LNCaP clone FGC (cell line): ENCODE measurements at places on chromosomes 3 and 15.
A peak's percentile ranks its signal among the peaks of the same experiment; 100 is the strongest.

DNA sequence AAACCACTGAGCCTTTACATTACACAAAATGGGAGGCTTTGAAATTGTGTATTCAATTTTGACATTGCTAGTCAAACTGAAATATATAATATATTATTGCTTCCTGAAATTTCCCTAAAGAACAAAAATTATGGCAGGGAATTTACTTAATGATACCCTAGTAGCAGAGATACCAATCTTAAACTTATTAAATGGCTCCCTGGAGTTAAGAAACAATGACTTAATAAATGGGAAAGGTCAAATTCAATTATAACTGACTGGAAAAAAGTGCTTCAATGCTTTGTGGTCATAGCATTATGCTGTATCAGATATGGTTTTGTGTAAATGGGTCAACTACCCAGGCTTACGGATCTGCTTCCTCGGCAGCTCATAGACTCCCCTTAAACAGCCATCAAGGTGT, 244.1 kb downstream of the CNTN3 start:
- DNase-seq = no peak

DNA sequence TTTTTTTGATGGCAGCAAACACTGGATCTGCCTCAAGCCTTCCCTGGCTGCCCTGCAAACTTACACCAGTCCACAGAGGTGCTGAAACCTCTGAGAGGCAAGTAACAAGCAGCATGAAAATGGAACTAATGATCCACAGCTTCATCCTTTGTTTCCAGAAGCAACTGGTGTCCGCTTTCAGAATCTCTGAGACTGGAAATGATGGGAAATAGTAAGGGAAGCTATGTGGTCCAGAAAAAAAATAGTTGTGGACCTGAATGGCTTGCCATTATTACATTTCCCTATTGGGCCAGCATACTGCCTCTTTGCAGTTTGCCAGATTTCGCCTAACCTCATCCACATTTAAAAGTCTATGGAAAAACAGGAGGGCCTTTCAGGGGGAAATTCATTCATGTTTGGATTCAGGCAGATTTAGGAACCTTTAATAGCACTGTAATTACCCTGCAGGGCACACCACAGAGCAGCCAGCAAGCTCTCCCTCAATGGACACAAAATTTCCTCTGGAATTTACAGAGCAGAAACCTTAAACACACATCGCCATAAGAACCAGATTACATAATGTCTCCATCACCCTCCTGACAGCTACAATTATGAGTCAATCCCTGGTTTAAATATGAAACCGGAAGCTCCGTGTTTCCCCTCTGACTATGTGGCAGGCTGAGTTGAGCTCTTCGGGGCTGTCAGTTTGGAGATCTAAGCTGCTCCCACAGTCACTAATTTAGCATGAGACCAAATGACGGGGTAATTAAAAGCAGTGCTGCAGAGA, 134.4 kb downstream of the TMCO5A start:
- DNase-seq = no peak

GRCh38 chr3:114619771-114620170, 325.9 kb downstream of the TIGIT start:
- DNase-seq = no peak

GRCh38 chr15:64981812-64982431, 7.8 kb downstream of the SPG21 start:
- no peak for DNase-seq

- DNase-seq = no peak
Measured at GRCh38 chr3:154175041-154175440, 53.9 kb downstream of the ARHGEF26 start.

- no peak for DNase-seq
Measured at GRCh38 chr3:69823743-69824142, 84.5 kb downstream of the MITF start.

DNA sequence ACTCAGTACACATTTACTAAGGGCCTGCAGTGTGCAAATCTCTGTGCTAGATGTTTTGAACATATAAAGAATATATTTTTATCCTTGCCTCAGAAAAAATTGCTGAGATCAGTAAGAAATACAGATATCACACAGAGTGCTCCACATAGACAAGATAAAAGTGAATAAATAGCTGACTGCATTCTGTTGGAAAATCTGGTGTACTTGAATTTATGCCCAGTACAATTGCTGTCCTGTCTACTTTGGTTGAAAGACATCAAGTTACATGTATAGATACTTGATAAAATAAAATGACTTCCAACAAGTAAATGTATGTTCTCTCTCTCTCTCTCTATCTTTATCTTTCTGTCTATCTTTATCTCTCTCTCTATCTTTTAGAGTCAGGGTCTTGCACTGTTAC, 381.2 kb upstream of the CBLB start:
- DNase-seq = no peak

GRCh38 chr15:74235962-74236361, at the start of gene CCDC33:
Gene CCDC33, plus strand, starts transcription at chr15:74236326. Its CDS starts 394 bp downstream, at chr15:74236720.
- DNase-seq = no peak

- peak; percentile 80 for DNase-seq
Measured at GRCh38 chr3:51637941-51638471, 33.0 kb upstream of the TEX264 start.

DNA sequence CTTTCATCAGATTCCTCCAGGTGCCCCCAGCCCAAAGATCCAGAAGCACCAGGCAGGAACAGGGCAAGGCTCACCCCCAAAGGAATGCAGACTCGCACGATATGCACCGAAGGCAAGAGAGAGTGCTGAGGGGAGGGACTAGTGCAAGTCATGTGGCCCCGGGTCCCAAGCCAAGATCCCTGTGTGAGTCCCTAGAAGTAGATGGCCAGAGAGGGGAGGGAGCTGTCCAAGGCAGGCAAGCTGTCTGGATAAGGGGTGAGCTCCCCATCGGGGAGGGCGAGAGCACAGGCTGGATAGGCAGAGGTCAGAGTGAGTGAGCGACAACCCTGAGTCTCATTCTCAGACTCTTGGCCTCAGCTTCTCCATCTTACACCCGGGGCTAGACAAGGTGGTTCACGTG, 171.5 kb upstream of the LINGO1 start:
- no peak for DNase-seq
